ENCODE measurements at places on chromosomes 11 and 22. TPM values are rescaled to one million over a fixed set of nuclear protein-coding genes. Genes with fewer than 3 reads are reported as not detected.

GRCh38 chr11:2867142-2867541, 18.4 kb downstream of the CDKN1C start:
- DNase-seq = no peak

DNA sequence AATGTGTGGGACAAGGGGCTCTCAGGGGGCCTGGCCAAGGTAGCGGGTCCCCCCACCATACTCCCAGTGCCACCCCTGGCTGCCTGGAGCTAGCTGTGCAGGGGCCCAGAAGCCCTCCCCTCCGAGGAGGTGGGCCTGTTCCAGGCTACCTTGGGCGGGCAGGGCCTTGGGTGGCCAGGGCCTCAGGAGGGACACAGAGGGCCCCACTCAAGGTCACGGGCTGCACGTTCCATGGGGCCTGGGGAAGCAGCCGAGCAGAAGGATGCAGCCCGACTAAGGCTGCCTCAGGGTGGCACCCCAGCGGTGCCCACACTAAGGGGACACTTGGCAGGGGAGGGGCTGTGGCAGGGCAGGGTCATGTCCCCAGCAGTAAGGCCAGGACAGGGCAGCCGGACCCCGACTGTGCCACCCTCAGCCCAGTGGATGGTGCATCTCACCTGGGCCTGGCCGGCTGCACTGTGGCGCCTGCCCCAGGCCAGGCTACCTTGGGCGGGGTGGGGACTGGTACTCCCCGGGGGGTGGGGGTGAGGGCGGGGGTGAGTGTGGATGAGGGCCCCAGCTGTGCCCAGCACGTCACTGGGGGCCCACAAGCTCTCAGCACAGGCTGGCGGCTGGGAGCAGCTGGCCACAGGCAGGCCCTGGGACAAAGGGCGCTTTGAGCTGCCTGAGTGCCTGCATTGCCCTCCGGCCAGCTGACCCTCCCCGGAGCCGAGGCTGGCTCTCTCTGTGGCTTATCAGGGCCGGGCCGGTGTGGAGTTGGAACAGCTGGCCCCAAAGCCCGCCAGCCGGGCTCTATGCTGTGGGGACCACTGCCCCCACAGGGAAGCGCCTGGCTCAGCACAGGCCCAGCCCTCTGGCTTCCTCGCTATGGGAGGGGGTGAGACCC, 117.1 kb downstream of the KCNQ1 start:
- no peak for DNase-seq

- no peak for DNase-seq
Observed at GRCh38 chr22:46043339-46043738, 66.4 kb upstream of the WNT7B start.

MALAT1 gene
- 6,000 TPM for total RNA-seq

ZDHHC24 gene
- total RNA-seq = 10.5 TPM

NDUFV1 gene
- 242 TPM for total RNA-seq
